ENCODE measurements at places on chromosomes 16 and 17.

DNA sequence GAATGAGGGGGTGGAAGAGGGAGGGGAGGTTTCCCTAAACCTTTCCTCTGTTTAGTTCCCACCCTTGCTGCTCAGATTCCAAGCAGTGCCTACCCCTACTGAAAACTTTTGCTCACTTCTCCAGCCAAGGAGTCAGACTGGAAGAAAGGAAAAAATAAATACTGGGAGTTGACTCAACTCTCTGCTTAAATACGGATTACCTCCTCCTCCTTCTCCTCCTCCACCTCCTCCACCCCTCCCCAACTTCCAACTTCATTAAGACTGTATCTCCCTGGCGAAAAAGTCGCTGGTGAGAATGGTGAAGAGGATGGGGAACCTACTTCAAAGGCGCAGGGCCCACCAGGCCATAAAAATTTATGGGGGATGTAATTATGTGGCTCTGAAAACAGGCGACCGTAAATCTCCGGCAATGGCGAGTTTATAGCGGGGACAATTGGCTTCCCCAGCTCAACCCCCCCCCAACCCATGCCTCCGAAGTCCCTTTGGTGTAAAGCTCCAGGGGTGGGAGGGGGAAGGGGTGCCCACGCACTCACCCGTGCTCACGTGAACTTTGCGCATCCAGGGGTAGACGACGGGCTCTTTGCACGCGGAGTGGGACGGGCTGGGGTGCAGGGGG lies 712 bp downstream of the HOXB4 start:
- no peak for DNase-seq

DNA sequence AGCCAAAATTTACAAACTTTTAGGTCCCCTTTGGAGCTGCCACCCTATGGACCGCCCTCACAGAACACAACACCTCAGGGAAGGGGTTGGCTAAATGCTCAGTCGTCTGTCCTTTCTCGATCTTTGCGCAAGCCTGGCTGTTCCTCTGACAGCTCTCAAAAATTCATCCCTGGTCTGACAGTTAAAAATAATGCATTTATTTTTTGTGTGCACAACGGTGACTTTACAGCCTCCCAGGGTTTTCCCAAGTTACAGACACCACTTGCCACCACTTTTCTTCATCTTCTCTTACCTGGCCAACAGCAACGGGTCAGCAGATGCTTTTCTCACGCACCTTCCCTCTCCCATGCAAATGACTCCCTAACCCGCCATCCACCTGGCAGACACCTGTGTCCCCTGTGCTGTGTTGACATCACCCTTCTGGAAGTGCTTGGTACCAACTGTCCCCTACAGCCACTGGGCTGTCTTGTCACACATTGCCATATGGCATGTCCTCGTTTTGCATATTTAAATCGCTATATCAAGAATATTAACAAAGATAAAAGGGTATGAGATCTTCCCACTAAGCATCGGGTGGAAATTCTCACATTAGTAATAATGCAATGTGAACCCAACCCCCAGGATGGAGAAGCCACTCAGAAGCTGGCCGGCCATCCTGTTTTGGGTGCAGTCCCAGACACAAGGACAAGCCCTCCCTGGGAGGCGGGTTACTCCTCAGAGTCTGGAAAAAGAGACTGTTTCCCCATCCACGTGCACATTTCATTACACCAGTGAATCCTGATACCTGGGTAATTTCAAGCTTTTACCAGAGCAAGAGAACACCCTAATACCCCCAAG lies 187.0 kb downstream of the ZFHX3 start:
- no peak for DNase-seq

DNA sequence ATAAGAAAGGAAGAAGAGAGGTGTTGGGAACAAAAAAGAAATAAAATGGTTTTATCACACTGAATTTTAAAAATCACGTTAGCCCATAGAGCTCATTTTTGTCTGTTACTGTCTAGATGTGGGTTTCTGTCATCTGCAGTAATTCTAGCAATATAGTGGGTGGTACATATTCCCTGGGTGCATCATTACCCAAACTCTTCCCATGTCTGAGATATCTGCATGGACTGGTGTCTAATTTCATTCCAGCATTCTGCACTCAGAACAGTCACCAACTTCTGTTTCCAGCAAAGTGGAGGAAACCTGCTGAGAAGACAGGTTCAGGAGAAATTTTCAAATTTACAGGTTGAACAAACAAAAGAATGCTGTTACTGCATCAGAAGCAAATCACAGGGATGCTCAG lies 263.8 kb downstream of the CDH11 start:
- DNase-seq, result no peak

GRCh38 chr16:84475643-84476240 lies 28.7 kb downstream of the MEAK7 start:
- DNase-seq, result no peak

DNA sequence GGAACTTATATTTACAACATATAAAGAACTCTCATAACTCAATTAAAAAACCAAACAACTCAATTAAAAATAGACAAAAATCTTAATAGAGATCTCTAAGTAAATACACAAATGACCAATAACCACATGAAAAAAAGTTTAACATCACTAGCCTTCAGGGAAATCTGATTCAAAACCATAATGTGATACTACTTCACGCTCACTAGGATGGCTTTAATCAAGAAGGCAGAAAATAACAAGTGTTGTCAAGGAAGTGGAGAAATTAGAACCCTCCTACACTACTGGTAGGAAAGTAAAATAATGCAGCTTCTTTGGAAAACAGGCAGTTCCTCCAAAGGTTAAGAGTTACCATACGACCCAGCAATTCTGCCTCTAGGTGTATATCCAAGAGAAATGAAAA lies 8.4 kb downstream of the PHF12 start:
- no peak for DNase-seq

DNA sequence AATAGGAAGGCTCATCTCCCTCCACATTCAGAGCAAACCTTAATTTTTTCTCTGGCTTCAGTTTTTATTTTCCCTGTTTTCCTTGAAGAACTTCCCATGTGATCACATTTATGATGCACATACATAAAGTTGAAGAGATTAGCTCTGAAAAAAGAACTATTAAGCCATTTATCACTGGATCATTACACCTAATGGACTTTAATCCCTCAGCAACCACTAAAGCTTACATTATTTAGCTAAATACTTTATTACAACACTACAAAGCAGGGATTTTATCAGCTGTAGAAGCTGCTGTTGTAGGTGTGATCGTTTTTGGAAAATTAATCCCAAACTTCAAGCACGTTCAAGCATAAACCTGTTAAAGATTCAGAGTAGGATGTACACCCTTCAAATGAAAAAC lies 21.1 kb downstream of the SMYD4 start:
- no peak for DNase-seq

GRCh38 chr16:13332713-13333255 lies 431.4 kb downstream of the SHISA9 start:
- no peak for DNase-seq

- DNase-seq, result no peak
Measured at GRCh38 chr17:72487731-72488494, 367.1 kb downstream of the SOX9 start.

DNA sequence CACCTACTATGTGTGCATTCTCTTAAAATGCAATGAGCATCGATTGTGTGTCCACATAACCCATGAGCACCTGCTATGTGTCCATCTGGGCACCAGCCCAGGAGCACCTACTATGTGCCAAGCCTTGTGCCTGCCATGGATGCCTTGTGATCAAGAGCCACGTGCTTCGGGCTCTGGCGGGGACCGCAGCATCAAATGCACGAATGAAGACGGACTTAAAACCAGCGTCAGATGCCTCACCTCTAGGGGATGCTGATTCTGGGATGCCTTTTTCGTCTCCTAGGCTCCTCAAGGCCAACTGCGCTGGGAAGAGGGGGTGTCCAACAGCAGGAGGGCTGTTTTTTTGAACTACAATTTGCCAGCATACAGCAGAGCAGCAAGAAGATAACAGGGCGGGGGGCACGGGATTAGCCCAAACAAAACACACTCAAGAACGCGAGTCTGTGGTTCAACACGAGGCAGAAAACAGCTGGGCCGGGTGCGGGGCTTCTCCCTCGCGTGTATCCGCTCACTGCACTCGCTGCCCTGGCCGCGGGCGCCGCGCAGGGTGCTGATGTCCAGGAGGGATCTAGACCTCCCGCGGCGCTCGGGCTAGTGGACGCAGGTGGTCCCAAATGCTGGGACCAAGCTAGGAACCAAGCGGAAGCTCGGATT lies 1.2 kb upstream of the GLIS2 start:
- DNase-seq, result peak; percentile 74

All from NCI-H1930 (cell line).